ENCODE measurements at places on chromosomes 5 and 9. TPM values are rescaled to one million over a fixed set of nuclear protein-coding genes. Genes with fewer than 3 reads are reported as not detected.

The MTREX gene
- 110 TPM for total RNA-seq

The CD14 gene
- total RNA-seq = 0.98 TPM

The KIF24 gene
- total RNA-seq = 3.3 TPM

The FREM1 gene
- 0.37 TPM for total RNA-seq

The CDO1 gene
- 7.3 TPM for total RNA-seq
